ENCODE measurements at places on chromosomes 4 and X.

GRCh38 chr4:183830438-183830985 lies 74.6 kb upstream of the STOX2 start:
- DNase-seq, result no peak

- DNase-seq, result peak; percentile 42
Observed at GRCh38 chrX:37825215-37825842, 22.0 kb downstream of the DYNLT3 start.

GRCh38 chr4:52657618-52658501 lies 1.2 kb downstream of the USP46 start:
- DNase-seq, result no peak

DNA sequence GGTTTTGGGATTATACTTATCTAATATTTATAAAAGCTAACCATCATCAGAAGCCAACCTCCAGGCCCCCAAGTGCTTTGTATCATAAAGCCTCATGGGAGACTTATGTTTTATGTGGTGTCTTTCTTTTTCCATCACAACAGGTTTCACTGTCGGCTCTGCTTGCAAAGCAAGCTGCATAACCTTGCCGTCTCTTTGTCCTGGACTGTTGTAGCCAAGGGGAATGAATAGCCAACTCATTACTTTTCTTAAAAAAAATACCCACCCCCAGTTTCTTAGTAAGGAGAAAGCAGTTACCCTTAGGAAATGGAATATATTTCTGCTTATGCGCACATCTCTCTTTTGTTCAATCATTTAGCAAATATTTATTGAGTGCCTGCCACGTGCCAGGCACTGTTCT lies 40.7 kb downstream of the FAM184B start:
- no peak for DNase-seq

GRCh38 chr4:107824350-107825071 lies at the start of gene SGMS2:
TSS of gene SGMS2 (plus strand) at chr4:107824932. CDS start at chr4:107895554, 70,622 bp downstream.
- DNase-seq, result no peak

- no peak for DNase-seq
Observed at GRCh38 chrX:125444659-125445058, 125.0 kb downstream of the TEX13C start.

GRCh38 chr4:180698550-180699195 lies 1544.5 kb upstream of the TENM3 start:
- DNase-seq, result no peak

DNA sequence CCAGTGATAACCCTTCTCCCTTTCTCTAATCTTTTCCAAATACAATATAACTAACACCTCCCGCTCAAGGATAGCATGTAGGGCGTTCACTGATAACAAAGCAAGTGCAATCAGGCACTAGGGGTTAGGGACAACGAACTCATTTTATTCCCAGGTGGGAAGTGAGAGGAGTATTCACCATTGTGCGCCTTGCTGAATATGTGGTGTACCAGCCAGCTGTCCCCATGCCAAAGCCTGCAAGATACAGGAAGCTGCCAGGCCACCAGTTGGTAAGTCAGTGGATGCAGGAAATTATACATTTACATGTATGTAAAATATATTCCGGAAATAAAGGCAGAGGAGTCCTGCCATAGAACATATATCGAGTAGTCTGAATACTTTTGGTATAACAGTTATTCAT lies 6.3 kb upstream of the HPRT1 start:
- DNase-seq, result no peak

DNA sequence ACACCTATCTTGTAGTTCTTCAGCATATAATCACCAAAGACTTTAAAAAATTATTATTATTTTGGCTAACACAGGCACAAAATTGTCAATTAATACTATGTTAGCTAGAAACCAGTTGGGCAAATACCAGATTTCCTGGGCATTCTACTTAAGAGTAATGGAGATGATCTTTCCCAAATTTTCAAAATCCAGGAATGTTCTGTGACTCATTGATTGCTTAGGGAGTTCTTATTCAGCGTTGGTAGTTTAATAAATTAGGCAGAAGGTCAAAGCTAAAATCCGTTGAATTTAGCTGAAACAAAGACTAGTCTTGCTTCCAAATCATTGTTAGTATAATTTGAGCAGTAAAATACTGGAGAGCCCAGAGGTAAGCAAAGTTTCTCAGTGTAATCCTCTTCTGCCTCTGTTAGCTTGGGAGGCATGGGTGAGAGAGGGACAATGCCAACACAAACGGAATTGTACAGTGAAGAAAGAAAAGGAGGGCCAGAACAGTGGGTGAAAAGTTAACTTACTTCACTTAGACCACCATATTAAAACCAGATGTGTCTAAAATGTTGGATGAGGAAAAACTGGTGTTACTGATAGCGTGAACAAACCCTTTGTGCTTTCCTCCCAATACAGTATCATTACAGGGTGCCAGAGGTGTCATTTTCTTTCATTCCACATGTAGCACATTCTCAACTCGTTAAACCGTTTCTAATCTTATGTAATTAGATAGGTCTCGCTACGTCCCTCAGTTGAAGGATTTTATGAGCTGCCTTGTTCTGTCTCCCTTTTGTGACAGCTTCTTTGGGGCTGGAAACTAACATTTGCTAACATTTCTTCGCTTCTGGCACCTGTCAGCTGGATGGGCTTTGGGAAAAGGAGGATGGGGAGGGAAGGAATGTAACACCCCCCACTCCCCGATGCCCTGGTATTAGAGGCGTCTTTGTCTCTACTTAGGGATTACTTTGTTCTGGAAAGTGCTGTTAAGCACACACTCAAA lies 87.4 kb upstream of the CITED1 start:
- DNase-seq, result no peak

DNA sequence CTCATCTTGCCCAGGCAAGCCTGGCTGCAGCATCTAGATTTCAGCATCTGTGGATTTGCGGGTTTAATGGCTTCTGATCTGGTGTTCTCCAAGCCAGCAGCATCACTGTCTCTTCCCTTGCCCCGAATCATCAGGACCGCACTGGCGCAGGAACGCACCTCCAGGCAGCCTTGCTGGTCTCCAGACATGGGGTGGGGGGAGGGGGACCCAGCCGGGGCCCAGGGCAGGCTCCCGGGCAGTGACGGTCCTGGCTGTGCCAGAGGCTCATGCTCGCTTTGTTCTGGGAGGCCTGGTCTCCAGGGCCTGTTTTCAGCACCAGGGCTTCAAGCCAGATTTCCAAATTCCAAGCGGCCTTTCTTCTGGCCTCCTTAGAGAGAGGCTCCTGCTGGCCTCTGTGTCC lies 4.9 kb downstream of the CFAP99 start:
- no peak for DNase-seq

- no peak for DNase-seq
Observed at GRCh38 chr4:181470306-181470705, 772.9 kb upstream of the TENM3 start.

DNA sequence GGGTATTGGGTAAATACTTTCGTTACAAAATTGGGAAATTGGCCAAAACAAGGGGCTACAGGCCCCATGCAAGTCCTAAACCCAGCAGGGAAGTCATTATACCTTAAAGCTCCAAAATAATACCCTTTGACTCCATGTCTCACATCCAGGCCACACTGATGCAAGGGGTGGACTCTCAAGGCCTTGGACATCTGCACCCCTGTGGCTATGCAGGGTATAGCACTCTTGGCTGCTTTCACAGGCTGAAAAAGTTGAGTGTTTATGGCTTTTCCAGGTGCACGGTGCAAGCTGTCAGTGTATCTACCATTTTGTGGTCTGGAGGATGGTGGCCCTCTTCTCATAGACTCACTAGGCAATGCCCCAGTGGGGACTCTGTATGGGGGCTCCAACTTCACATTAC lies 326.5 kb downstream of the TEX13C start:
- no peak for DNase-seq

- no peak for DNase-seq
Observed at GRCh38 chr4:45036677-45037076, 310.3 kb upstream of the GNPDA2 start.

- no peak for DNase-seq
Observed at GRCh38 chr4:6682862-6683590, 10.7 kb upstream of the S100P start.

GRCh38 chr4:87193958-87194675 lies 26.3 kb downstream of the KLHL8 start:
- DNase-seq, result no peak

DNA sequence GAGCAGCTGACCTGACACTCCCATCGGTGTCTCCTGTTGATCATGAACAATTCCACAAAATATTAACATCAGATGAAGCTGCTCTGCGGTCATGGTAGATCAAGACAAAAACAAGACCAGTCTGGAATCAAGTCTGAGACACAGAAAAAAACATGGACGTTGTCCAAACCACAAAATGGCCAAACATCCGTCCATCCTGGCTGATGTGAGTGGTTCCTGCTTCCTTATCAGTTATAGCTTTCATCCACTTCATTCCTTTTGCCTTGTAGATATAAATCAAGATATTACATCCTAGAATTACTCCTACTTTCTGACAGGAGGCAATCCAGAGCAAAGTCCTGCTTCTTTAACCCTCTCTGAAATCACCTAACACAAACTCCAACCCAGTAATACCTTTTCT lies 28.8 kb upstream of the PCSK1N start:
- no peak for DNase-seq

GRCh38 chr4:112147697-112148096 lies 2.4 kb downstream of the FAM241A start:
- no peak for DNase-seq

- no peak for DNase-seq
Observed at GRCh38 chr4:148773313-148773712, 331.1 kb upstream of the NR3C2 start.

DNA sequence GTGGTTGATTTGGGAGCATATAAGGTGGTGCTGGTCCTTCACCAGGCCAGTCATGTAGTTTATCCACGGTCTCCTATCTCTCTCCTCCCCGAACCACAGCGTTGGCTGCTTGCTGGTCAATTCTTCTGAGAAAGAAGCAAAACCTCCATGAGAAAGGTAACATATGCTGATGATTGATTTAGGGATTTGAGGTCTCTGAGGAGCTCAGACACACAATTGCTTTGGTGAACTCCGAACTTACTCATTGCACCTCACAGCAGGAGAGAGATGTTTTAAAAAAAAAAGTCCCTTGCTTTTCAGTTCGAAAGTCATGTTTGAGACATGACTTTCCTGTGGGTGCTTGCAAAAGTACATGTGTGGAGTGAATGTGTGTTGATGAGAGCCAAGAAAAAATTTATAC lies 100.2 kb downstream of the TSPAN7 start:
- no peak for DNase-seq

DNA sequence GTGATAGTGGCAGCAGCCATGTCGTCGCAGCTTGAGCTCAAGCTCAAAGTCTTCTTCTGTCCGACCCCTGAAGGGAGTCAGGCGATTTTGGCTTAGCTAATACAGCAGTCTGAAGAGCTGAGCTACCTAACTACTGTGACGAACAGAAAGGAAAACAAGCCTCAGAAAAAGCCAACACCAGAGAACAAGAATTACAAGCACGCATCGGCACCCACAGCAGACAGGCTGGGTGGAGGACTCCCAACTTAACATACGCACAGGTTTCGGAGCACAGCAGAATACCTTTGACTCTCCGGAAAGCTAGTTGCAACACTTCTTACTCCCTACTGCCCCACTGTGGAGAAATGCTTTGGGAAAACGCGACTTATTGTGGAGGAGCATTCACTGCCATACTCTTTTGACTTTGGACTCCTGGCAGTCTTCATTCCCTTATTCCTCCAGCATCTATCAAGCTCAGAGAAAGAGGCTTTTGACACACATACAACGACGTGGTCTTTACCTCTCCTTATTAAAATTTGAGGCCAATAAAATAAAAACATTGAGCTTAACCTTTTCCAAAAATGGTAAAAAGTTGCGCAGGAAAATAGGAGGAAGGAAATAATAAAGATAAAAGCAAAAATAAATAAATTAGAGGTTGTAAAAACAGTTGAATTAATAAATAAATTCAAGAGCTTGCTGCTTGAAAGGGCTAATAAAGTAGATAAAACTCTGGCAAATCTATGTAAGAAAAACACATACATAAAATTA lies 41.3 kb upstream of the GPC3 start:
- peak; percentile 41 for DNase-seq

- DNase-seq, result no peak
Observed at GRCh38 chr4:147550626-147551246, 66.5 kb upstream of the TMEM184C start.

- DNase-seq, result no peak
Observed at GRCh38 chrX:15674514-15674840, 9.9 kb upstream of the CLTRN start.

DNA sequence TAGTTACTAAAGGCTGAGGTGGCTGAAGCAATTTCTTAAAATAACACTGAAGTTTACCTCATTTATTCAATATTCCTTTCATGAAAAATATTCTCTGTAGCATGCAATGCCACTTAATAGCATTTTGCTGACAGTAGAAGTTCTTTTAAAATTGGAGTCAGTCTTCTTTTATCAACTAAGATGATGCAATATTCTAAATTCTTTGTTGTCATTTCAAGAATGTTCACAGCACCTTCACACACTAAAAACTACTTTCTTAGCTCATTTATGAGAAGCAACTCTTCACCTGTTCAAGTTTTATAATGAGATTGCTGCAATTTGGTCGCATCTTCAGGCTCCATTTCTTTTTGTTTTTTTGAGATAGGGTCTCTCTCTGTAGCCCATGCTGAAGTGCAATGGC lies 48.8 kb downstream of the ANAPC10 start:
- DNase-seq, result no peak

GRCh38 chr4:184958127-184958922 lies 60.0 kb upstream of the HELT start:
- no peak for DNase-seq

DNA sequence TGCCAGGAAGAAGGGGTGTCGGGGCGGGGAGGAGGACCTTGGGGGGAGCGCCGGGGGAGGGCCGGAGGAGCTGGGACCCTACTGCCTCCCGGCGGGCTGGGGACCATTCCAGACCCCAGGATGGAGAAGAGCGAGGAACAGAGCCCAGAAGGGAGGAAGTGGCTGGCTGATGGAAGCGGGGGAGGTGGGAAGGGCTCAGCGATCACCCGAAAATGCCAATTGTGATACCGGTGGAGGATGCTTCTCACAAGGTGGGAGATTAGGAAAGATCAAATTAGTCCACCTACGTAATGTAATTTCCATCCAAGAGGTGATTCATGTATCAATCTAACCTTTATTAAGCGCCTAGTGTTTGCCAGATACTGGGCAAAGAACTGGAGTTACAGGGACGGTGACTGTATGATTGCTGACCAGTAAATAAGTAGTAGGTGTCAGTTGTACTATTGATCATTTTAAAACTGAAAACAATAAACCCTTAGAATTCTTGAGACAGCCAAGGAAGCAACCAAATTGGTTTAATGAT lies 452 bp upstream of the RAI2 start:
- no peak for DNase-seq

DNA sequence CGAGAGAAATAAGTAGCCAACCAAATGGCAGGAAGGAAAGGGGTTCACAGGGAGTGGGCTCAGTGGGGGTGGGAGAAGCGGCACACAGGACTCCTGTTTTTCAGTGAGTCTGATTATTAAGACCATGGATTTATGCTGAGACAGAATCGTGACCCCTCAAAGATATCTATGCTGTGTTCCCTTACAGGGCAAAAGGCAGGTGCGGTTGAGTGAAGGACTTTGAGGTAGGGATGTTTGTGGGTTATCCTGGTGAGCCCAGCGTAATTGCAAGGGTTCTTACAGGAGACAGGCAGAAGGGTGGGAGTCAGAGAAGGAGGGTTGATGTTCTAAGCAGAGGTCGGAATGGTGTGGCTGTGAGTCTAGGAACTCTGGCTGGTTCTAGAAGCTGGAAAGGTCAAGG lies 73.0 kb downstream of the EVC start:
- no peak for DNase-seq
